ENCODE measurements at places on chromosomes 1 and 21. TPM values are rescaled to one million over a fixed set of nuclear protein-coding genes. Genes with fewer than 3 reads are reported as not detected.

DNA sequence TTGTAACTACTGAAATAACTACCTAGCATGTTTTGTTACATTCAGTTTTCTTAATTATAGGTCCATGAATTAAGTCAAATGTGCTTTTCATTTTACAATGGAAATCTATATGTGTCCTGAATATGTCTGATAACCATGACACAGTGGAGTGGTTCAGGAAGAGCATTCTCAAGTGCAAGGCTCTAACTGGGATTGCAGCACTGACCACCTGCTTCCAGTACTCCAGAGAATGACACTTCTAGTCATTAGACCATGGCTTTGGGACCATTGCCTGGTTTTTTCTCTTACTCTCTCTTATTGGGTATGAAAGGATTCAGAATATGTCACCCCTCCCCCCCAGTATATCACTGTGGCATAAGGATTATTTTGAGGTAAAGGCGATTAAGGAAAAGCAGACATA is 204.9 kb upstream of the CACYBP start:
- DNase-seq: no peak

DNA sequence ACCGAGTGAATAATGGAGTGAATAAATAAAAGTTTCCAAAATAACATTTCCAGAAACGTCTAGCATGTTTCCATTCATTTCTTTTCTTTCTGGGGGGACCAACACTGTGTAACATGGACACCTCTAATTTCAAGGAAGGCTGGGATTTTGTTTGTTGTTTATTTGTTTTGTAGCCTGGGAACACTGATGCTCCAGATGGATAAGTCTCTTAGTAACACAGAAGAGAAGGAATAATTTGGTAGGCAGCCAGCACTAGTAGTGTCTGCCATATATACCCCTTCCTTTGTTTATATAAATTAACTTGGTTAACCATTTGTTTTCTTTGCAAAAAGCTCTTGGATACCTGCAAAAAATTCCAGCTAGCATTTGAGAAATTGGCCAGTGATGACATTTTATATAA is 411.4 kb upstream of the DEPDC1 start:
- DNase-seq: no peak

The PLD5 gene
- total RNA-seq: 0.20 TPM

The APOBEC4 gene
- total RNA-seq: not detected

The TLCD4 gene
- 53.0 TPM for total RNA-seq

The DYRK1A gene
- total RNA-seq: 96.6 TPM

Data from heart left ventricle (tissue), 16 donors.